MCF 10A (cell line): ENCODE measurements at places on chromosomes 7 and 10.

DNA sequence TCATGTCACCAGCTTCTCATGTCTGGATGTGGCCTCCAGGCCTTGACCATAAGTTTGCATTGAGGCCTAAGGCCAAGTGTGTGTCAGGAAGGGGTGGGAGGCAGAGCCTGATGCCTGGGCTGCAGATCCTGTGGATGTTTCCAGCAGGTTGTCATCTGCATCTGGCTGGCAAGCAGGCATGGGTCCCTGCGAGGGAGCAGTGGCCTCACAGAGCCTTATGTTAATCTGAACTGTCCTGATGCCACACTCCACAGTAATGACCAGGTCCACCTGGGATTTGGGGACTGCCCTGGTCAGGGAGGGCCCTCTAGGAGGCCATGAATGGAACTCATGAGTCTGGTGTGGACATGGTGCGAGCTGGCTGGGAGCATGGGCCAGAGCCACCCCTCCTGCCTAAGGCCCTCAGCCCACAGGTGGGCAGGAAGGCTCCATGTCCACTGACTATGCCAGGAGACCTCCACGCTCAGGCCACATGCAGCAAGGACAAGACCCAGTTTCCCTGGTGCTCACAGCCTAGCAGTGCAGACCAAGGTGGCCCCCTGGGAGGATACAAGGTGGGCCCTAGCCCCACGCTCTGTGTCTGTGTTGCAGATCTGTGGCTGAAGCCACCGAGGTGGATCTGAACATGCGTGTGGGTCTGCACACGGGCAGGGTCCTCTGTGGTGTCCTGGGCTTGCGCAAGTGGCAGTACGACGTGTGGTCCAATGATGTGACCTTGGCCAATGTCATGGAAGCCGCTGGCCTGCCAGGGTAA is 83.1 kb downstream of the ADCY1 start:
- no peak for DNase-seq

GRCh38 chr7:128270826-128271272 is 29.8 kb downstream of the LEP start:
- no peak for DNase-seq

GRCh38 chr7:85708221-85708620 is 521.4 kb upstream of the SEMA3D start:
- DNase-seq, result no peak

DNA sequence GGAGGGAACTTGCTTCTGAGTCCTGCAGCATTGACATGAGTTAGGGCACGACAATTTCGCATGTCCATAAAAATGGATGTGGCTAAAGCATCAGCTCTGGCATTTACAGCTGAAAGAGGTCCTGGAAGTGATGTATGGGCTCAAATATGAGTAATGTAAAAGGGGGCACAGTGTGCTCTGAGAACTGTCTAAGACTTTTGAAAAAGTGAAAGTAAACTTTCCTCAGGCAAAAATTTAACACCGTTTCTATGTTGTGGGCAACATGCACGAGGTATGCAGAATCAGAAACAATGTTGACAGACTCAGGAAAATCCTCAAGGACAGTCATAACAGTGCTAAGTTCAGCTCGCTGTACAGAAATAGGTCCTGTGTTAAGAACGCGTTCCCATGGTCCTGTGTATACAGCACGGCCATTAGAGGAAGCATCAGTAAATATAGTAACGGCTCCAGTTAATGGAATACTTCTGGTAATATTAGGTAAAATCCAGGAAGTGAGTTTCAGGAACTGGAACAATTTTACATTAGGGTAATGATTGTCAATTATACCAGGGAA is 37.9 kb upstream of the AKR1C2 start:
- DNase-seq, result no peak

GRCh38 chr10:34911661-34912205 is 96.6 kb upstream of the PARD3 start:
- peak; percentile 25 for DNase-seq

DNA sequence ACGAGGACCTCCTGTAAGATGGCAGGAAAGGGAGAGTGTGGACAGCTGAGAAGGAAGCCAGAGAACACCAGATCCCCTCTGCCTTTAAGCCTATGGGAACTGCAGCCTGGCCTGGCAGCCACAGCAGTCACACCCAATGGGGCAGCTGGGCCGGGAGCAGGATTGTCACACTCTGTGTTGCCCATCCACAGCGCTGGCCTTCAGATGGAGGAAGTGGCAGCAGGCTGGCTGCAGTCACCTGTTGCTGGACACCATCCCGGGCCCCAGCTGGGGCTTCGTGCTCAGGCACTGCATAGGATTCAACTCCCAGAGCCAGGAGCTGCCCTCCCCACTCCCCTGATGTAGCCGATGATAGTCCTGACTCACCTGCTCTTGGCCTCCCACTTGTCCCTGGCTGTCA is 114.4 kb downstream of the COL13A1 start:
- DNase-seq, result no peak

GRCh38 chr7:32891800-32892520 is 400 bp upstream of the KBTBD2 start:
- DNase-seq, result peak; percentile 97
